Islet precursor cell (in vitro differentiated cells): ENCODE measurements at places on chromosomes 16 and 17.

DNA sequence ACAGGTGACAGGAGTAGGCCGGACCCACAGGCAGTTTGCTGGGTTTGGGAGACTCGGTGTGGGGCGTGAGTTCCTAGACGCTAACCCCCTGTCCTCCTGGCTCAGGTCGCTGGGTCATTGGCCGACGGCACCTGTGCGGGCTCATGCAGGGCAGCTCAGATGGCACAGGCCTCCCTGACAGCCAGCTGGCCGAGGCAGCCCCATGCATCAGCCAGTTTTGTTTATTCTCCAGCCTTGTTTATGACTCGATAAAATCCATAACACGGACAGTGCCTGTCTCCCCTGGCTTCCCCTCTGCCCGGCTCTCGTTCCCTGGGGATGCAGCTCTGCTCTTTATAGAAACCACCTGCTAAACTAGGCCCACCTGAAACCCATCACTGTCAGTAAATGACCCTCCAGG lies 46.0 kb downstream of the SDK2 start:
- no peak for DNase-seq

DNA sequence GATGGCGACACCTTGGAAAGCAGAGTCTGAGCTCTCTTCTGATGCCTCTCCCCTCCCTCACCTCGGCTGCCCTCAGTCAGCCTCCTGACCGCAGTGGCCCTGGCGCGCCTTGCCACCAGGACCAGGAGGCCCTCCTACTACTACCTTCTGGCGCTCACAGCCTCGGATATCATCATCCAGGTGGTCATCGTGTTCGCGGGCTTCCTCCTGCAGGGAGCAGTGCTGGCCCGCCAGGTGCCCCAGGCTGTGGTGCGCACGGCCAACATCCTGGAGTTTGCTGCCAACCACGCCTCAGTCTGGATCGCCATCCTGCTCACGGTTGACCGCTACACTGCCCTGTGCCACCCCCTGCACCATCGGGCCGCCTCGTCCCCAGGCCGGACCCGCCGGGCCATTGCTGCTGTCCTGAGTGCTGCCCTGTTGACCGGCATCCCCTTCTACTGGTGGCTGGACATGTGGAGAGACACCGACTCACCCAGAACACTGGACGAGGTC lies 4.4 kb downstream of the GPR142 start:
- no peak for DNase-seq

GRCh38 chr16:50529334-50529733 lies 18.9 kb upstream of the NKD1 start:
- no peak for DNase-seq

GRCh38 chr16:17474572-17474971 lies 3.8 kb upstream of the XYLT1 start:
- no peak for DNase-seq

- no peak for DNase-seq
Observed at GRCh38 chr17:72926171-72926570, 166.3 kb downstream of the SLC39A11 start.

GRCh38 chr17:77449908-77450741 lies 309.4 kb downstream of the SEC14L1 start:
- peak; percentile 99 for DNase-seq

- peak; percentile 96 for DNase-seq
Observed at GRCh38 chr17:7329997-7330637, 982 bp upstream of the NEURL4 start.

DNA sequence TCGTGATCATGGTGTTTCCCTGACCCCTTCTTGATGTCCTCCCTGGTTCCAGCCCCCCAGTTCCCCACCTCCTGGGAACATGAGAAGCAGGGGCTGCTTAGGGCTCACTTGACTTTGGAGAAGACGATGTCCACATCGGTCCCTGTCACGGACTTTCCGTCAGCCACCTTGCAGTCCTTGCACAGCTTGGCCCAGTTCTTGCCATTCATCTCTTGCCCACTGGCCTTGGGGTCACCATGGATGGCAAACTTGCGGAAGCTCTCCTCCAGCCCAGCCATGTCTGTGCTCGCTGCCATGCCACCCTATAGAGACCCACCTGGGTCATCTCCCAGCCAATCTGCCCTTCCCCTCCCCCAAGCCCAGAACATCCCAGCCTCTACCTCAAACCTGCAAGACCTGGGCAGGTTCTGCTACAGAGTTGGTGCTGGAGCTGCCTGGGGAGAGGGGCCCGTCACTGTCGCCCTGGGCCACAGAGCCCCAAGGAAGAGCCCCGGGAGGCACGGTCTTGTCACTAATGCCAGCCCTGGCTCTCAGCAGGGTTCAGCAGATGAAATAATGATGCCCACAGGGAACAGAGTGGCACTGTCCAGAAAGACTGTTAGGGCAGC lies 2.4 kb downstream of the TPPP3 start:
- no peak for DNase-seq

DNA sequence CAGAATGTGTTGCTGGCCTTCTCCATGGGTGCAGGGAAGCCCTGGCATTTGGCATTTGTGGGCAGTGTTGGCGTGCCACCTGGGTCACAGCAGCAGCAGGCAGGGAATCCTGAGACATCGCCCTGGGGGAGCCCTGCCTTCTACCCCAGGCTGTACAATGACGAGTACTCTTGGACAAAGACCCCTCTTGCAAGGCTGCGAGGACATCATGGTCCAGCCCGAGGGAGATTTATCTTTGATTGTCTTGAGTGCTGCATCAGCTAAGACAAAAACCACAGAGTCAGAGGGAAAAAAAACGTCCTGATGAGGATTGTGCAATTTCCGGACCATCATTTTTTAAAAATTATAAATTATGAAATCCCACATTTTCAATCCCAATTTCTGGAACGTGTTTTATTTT lies 3.7 kb downstream of the CRISPLD2 start:
- DNase-seq, result no peak

- DNase-seq, result peak; percentile 88
Observed at GRCh38 chr17:15462976-15463772, 4.2 kb downstream of the CDRT4 start.

GRCh38 chr17:69762766-69763165 lies 312.3 kb upstream of the KCNJ16 start:
- no peak for DNase-seq

GRCh38 chr17:37744961-37745800 lies at the start of gene HNF1B:
TSS of gene HNF1B (minus strand) at chr17:37745059. CDS start at chr17:37744884, 175 bp downstream.
- DNase-seq, result no peak

DNA sequence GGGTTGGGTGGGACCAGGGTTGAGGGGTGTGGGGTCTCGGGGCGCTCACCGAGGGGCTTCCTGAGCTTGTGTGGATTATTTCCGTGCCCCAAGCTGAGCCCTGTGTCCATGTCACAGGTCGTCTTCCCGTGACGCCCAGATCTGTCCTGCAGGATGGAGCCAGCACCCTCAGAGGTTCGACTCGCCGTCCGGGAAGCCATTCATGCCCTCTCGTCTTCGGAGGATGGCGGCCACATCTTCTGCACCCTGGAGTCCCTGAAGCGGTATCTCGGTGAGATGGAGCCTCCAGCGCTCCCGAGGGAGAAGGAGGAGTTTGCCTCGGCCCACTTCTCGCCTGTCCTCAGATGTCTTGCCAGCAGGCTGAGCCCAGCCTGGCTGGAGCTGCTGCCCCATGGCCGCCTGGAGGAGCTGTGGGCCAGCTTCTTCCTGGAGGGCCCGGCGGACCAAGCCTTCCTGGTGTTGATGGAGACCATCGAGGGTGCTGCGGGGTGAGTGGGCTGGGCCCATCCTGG lies 1.0 kb downstream of the TELO2 start:
- peak; percentile 84 for DNase-seq

DNA sequence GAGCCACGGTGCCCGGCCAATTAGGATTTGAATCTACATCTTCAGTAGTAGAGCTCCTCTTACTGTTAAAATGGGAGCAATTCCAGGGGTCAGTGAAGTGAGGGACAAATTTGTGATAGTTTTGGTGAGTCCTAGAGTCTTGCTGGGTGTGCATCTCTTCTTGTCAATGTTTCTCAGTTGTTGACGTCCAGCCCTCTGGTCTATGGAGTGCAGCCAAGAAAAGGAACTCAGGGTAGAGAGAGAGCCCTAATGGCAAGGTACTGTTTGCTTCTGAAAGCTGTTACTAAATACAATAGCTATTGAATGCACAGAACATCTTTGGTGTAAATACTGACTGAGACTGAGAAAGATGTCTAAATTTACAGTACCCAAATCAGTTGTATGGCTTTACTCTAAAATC lies 282.5 kb upstream of the SALL1 start:
- no peak for DNase-seq

DNA sequence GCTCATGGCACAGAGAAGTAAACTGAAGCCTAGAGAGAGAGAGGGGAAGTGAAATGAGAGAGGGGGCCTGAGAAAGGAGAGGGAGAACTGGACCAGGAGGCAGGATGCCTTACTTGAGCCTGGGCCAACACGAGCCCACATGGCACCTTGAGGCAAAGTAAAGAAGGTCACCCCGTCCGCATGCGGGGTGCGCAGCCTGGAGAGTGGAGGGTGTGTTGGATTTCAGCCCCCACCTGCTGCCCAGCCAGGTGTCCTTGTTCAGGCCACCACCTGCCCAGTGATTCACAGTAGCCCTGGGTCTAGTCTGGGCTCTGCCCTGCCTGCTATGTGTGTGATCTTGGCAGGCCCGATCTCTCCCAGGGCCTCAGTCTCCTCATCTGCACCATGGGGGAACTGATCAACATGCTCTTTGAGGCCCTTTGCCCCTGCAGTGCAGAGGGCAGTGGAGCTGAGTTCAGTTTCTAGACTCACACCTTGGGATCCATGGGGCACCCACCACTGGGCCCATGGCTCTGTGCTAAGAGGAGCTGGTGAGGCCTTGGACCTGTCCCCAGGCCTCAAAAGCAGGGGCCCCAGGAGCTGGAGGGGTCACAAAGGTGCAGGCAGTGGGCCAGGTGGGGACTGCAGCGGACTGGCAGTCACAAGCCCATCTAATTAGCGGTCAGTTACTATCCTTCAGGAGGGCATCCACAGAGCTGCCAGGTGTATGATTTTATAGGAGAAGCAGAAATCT lies 9.8 kb upstream of the DRC7 start:
- DNase-seq, result no peak

- no peak for DNase-seq
Observed at GRCh38 chr16:13332713-13333255, 431.4 kb downstream of the SHISA9 start.

- DNase-seq, result peak; percentile 42
Observed at GRCh38 chr17:42845556-42845917, 1.2 kb downstream of the AOC2 start.

DNA sequence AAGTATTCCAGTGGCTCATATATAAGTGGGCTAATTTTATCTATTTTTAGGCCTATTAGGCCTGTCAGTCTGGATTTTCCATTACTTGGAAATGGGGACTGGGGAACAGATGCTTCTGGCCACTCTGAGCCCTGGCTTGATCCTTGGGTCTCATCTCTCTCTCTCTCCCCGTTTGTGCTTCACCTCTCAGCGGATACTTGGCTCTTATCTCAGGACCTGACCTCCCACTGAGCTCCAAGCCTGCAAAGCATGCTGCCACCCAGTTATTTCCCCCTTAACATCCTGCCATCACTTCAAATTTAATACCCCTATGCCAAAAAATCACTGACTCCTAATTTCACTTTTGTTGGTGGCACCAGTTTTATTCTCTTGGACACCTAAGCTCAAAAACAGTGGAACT lies 4.2 kb downstream of the ZNF843 start:
- no peak for DNase-seq
